Neural crest cell (in vitro differentiated cells): ENCODE measurements at places on chromosomes 11 and 22.

DNA sequence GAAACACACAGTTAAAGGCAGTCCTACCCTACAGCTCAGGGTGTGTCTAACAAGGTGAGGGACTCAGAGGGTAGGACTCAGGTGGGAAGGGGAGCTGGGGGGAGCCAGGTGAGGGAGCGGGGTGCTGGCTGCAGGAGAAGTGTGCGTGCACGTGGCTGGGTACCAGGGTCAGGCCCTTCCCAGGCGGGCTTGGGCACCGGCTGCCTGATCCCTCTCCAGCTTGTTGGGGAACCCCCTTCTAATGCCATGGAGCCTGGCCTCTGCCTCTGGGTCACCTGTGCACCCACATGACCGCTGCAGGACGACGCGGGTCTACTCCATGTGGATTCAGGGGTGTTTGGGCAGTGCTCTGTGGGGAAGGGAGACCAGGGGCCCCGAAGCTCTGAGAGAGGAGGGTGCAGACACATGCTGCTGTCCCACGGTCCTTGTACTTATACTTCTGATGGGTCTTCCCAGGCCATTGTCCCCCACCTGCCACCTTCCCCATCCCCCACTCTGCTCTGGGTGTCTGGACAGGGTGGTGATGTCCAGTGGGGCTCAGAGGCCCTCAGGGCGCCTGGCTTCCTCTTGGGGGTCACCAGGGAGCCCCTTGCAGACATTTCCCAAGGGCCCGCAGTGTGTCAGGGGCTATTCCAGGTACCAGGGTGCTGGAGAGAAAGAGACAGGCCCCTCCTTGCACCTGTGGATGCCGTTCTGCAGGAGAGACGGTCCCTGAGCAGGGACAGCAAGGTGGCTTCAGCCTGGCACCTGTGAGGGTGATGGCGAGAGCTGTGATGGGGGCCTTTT, 10.4 kb upstream of the MRGPRD start:
- DNase-seq, result no peak

- no peak for DNase-seq
Measured at GRCh38 chr11:79159657-79160450, 281.0 kb downstream of the TENM4 start.

DNA sequence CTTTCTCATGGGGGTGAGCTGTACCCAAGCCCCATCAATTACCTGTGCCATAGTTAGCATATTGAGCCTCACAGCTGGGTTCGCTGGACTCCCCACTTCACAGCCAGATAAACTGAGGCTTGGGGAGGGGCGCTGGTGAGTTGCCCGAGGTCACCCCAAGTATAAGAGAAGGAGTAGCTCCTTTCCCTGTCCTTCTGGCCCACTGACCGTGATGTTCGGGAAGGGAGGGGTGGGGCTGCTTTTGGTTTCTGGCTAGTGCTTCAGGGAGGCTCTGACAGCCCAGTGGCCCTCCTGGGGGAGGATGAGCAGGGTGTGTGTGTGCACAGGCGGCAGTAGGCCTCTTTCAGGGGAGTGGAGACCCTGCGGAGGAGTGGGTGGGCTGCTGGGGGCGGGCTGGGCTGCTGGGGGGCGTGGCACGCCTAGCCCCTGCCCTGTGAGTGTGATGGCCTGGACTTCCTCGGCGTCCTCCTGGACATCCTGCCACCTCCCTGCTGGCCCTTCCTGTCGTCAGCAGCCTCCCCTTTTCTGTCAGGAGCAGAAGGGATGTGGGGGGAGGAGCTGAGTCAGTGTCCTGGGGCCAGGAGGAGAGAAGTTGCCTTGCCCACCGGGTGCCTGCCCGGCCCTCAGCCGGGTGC, 50.3 kb downstream of the TRIOBP start:
- no peak for DNase-seq

GRCh38 chr11:88886796-88887195, 179.0 kb downstream of the GRM5 start:
- DNase-seq, result peak; percentile 54

DNA sequence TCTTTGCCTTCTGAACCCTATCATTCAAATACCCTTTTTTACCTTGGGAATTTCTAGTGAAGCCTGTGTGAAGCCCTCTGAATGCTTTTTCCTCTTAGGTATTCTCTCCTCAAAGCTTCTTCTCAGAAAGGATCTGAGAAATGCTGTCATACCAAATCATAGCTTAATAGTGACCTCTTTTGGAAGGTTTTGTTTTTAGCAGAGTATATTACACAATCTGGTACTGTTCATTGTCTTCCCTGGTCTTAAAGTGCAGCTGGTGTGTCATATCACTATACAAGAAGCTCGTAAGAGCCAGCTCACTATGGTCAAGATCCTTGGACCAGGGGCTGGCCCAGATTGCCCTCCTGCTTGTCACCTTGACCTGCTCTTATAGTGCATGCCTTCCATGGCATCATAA, 204.4 kb upstream of the ANO5 start:
- no peak for DNase-seq

DNA sequence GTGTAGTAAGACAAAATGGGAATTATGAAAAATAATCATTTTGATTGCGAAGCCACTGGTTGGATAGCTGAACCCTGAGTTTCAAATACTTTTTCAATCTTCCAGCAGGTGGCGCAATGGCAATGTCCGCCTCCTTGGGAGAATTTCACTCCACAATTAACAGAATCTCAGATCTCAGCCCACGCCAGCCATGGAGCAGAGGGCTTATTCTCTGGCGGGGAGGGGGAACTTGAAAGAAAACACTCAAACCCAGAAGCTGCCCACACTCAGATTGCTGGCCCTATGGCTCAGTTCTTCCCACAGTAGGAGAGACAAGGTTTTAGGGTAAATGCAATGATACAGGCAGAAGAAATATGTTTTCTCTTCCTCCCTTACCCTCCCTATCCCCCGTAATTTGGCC, 38.7 kb upstream of the RCN1 start:
- DNase-seq, result peak; percentile 71

GRCh38 chr11:102940714-102941588, 14.6 kb downstream of the MMP13 start:
- DNase-seq, result peak; percentile 38

DNA sequence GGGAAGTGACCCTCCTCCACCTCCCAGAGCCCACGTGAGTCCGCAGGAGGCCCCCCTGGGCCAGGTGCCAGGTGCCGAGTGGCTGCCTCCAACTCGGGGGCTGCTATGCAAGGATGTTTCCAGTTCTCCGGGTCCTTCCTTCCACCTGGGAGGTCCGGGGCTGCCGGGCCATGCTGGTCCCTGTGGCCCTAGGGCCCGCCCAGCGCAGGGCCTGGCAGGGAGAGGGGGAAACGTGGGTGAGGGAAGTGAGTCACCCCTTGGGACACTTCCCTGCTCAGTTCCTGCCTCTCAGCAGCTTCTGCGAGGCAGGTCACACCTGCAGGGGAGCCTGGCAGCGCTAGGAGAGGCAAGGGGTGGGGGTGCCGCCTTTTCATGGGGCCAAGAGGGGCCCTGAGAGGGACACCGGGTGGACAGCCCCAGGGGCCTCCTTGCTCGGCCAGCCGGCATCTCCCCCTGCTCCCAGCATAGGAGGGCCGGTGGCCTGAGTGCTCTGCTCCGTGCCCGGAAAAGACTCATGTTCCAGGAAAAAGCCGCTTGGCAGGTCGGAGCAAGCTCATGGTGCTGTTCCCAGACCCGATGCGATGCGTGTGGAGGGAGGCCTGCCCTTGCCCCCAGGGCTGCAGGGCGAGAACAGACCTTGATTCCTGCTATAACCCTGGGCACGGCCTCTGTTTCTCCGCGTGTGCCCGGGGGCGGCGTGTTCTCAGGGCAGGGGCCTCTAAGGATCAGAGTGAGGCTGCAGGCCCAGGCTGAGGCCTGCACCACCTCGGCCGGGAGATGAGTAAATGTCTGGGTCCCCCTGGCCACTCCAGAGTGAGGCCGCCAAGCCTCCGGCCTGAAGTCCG, 30.3 kb upstream of the WNT7B start:
- DNase-seq, result no peak

- no peak for DNase-seq
Measured at GRCh38 chr11:114085965-114086793, 26.7 kb downstream of the ZBTB16 start.

- DNase-seq, result no peak
Measured at GRCh38 chr11:18567081-18567480, 21.5 kb downstream of the UEVLD start.

DNA sequence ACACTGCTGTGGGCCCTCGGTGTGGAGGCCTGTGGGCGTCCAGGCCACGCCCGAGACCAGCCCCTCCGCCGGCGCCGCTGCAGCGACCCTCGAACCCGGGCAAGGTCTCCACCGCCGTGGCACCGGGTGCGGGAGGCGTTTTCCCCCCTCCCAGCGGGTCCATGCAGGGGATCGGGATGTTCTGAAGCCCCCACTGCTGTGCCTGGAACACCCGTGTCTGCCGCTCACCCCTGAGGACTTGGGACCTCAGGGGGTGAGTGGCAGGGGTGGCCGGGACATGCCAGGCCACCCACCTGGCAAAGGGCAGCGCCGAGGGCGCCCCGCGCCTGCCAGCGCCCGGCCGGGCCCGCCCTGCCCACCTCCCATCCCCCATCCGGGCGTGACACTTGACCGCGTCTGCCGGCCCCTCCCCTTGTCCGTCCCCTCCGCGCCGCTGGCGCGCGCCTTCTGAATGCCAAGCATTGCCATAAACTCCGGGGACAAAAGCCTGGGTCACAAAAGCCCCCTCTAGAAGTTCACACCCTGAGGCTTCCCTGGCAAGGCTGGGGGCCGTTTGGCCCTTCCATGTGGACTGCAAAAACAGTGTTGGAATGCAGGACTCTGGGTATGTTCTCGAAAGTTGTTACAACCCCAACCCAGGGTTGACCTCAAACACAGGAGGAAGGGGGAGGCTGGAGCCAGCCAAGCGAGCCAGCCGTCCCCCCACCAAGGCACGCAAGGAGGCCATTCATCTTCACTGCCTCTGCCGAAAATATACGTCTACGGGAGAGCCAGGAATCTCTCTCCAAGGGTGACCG, 819 bp upstream of the KCNQ1OT1 start:
- DNase-seq, result peak; percentile 51

DNA sequence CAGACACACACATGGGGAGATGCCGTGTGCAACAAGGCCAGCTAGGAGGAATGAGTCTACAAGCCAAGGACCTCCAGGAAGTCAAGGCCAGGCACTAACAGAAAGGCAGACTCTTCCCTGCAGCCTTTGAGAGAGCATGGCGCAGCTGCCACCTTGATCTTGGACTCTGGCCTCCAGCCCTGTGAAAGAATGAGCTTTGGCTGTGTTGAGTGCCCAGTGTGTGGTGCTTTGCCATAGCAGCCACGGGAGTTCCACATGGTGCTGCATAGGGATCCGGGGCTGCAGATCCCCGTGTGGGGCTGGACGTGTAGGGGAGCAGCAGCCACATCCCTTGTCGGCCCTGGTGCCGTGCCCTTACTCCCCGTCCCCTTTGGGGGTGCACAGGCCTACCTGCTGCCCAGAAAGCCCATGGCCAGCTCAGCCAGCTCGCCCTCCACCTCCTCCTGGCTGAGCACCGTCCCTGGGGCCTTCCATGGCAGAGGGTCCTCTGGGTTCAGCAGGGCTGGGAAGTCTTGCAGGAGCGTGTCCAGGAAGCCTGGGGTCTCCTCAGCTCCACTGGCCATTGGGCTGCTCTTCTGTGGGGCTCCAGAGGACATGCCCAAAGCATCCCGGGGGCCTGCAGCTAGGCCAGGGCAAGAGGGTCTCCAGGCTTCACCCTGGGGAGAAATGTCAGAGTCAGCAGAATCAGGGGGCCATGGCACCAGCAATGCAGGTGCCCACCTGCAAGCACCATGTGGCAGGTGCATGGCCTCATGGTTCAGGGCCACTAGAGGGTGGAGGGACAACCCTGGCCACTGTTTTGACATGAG, 7.0 kb downstream of the PPM1F start:
- DNase-seq, result no peak

GRCh38 chr11:127795326-127795725, 792.0 kb downstream of the ETS1 start:
- no peak for DNase-seq

- no peak for DNase-seq
Measured at GRCh38 chr11:15976433-15977045, 379.8 kb downstream of the SOX6 start.

- DNase-seq, result no peak
Measured at GRCh38 chr22:48097723-48098122, 1335.3 kb downstream of the TBC1D22A start.

DNA sequence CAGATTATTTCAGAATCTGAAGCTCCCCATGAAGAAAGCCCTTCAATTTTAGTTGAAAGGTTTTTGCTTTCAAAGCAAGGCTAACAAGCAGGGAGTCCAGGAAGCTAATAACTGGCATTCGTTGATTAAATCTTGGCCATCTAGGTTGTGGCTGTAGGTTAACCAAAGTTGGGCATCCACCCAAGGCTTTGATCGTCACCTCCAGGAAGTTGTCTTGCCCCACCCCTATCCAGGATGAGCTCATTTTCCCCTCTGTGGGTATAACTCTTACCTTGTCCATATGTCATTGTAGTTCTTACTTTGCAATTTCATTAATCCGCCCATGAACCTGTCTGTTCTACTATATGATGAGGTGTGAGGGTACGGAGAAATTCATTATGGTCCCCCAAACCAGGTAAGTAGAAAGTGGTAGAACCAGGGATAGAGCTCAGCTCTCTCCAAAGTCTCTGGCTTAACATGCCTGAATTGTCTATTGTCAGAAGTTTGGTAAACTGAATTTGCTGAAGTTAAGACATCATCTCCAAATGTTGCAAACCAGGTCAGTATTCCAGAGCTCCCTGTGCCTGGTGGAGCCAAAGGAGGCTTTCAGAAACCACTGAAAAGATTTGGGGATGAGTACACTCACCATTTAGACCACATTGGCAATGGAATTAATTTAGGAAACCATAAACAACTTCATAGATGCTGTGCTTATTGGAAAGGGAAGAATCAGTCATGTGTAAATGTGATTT, 97.1 kb downstream of the CD44 start:
- no peak for DNase-seq

- no peak for DNase-seq
Measured at GRCh38 chr11:111388842-111389241, 9.8 kb upstream of the POU2AF1 start.

DNA sequence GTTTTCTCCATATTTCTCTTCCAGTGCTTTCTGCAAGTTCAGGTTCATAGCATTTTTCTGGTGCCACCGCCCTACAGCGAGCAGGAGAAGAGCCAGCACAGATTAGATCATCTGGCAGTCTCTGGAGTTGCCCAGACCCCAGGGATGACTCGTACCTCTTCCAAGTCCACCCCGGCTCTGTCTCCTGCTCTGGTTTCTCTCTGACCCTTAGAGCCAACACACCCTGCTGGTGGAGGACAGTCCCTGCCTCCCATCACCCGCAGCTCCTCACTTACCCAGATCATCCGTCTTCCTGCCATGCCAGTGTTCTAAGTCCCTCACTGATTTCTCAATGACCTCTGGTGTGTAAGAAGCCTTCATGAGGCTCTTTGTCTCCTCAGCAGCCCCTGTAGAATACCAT, 28.0 kb downstream of the TST start:
- DNase-seq, result no peak

DNA sequence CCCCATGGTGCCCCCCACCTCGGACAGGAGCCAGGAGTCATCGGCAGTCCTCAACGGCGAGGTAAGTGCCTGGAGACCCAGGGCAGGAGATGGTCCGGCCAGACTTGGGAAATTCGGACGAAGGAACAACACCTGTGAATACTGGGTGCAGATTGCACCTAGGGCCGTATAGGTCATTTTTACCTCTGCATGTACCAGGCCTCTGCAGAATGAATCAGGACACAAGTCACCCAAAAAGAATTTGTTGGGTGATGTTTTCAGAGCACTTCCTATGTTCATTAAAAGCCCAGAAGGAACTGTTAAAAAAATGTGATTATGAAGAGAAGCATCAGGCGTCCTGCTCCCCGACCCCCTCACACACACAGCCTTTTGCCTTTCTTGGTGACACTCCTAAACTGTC, 93.9 kb downstream of the C11orf91 start:
- DNase-seq, result no peak
